Cerebellar nuclear complex (tissue), 1 donor: ENCODE measurements at places on chromosomes 11 and 22.

- no peak for DNase-seq
Observed at GRCh38 chr11:59222464-59223060, 9.8 kb upstream of the MPEG1 start.

DNA sequence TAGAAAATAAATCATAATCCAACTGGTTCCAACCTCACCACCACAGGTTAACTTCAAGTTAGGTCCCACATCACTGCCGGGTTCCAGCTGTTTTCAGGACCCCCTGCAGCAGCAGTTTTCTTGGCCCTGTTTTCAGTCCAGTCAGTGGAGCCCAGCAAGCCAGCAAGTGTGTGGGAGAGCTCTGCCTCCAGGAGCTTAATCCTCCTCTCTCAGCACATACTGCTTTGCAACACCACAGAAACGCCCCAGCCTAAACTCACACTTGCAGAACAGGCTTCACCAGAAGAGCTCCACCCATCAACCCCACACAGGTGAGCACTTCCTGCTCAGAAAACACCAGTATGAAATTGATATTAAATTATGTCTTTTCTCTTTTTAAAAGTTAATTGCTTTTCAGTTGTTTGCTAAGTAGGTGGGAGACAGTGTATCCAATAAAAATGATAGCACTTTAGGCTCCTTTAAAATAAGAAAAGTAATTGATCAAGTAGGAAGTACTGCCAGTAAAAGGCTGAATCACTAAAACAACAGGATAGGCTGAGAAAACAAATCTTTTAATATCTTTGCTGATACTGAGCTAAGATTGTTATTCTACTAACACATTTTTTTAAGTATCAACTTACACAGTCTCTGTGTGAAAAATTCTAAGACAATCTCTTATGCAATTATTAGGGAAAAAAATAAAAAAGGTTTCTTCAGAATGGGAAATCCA lies 81.5 kb upstream of the TP53AIP1 start:
- no peak for DNase-seq

DNA sequence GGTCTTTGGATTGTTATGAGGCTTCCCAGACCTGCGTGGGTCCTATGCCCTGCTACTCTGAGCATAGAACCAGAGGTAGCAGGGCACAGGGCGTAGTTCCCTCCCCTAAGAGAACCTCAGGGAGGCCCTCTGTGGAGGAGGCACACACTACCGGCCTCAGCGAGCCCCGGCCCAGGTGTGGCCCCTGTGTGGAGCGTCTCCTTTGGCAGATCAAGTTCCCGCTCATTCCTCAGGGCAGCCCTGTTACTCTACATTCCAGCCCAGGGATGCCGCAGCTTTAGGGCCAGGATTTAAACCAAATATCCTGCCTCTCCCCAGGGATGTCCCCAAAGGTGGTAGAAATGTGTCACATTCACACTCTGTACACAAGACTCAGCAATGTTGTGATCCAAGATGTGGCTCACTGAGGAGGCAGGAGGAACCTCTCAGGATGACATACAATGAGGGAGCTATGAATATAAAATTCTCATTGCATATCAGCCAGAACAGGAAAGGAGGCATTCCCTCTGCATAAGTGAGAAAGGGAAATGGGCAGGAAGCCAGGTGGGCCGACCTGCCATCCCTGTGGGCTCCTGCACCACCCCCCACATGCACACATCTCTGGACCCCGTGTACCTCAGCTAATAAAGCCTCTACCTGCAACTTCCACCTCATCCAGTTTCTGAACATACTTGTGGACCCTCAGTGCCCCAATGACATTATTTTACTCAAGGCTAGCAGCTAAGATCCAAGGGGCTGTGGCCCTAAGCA lies 131.9 kb upstream of the TEAD1 start:
- no peak for DNase-seq

- DNase-seq = peak; percentile 22
Observed at GRCh38 chr11:116881143-116881542, 43.7 kb upstream of the APOA1 start.

GRCh38 chr11:126892756-126893155 lies 107.8 kb downstream of the KIRREL3 start:
- no peak for DNase-seq

DNA sequence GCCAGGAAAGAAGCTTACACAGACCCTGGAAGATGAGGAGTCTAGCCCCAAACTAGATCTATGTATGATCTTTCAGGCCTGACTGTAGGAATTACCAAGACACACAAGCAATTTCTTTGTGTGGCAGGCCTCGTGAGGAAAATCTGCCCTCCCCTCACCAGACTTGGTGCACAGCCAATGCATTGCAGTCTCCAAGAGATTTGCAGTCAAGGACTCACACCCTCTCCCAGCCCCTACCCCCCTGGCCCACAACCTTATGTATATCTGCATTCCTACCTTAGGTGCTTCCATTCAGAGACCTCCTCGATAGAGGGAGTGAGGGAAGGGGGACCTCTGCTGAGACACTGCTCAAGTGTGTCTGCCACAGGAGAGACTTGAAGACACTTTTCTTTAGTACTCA lies 9.8 kb downstream of the OR8B12 start:
- DNase-seq = no peak

DNA sequence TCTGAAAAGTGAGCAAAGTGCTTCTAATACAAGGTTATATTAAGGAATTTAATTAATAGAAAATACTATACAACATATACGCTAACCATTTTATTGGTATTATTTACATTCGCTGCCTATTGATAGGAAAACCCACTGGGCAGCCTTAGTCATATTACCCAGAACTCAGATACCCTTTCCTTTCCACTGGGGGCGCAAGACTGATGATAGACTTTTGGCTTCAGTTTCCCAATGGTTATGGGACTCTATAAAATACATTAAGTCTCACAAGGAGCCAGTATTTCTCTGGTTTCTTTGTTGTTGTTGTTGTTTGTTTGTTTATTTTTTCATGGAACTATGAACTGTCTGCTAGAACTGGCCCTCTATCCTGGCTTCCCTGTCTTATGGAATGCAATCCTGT lies 471.1 kb upstream of the KIRREL3 start:
- DNase-seq = no peak

DNA sequence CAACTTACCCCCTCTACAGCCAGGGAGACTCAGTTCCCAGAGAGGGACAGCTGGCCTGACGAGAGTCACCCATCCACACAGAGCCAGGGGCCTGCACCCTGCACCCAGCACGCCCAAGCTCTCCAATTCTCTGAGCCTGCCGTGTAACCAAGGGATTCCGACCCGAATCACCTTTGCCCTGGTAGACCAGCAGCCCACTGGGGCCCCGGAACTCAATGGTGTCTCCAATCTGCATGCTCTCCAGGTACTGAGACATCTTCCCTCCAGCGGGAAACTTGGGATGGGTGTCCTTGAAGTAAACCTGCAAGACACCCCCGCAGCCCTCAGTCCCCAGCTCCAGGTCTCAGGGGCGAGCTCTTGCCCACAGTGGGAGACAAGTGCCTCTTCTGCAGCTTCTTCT lies 12.4 kb downstream of the ATP5MGL start:
- no peak for DNase-seq

DNA sequence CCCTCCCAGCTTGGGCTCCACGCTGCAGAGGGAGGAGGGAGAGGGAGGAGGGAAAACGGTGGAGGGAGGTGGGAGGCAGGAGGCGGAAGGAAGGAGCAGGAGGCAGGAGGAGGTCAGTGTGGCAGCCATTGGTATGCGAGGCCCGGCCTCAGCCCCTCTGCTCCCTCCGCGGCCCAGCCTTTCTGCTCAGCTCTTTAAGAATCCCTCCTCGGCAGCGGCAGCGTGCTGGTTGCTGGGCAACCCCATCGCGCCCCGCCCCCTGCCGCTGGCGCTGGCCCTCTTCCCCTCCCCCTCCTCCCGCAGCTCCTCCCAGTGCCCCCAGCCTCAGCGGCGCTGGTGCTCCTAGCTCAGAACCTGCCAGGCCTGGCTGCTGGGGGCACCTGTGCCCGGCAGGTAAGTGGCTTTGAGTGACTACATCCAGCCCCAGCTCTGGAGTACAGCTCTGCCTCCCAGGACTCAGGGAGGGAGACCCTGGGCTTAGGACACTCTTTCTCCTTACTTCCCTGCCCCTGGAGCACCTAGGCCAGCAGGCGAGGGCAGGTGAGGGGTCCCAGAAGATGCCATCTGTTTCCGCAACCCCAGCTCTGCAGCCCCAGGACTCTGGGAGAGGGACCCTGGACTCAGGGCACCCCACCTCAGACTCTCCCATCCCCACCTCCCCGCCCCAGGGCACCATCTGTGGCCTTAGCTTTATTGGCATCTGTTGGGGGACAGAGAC lies 7.2 kb upstream of the FLRT1 start:
- no peak for DNase-seq

DNA sequence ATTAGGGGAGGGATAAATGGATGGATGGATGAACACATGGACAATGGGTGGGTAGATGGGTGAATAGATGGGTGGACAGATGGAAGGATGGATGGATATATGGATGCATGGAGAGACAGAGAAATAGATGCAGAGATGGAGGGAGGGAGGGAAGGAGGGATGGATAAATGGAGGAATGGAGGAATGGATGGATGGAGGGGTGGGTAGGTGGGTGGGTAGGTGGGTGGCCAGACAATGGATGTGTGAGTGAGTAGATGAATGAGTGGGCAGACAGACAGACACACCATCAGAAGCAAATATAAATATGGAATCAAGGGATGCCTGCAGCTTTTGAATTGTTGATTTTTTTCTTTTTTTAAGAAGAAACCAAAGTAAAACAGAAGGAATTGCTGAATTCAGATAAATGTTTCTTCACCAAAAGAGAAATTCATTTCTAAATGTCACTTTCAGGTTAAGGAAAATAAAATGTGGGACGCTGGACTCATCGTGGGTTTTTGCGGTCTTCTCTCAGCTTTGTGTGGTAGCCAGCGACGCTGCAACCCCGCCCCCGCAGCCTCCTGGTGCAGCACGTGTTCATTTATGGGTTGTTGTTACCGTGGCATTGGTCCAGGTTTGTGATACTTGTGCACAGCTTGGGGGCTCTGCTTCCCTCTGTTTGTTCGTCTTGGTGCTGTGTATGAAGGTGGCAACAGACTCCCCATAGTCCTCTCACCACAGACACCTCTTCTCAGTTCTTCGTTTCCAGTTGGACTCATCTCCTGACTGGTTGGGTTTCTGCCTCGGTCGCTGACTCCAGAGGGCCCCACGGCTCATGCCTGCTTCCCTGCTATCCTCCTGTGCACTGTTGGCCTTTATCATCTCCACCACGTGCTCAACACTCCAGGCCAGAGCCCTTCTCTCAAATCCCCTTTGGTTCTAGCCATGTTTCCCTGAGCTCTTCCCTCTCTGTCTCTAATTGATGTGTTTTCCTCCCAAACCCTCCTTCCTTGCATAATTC lies 76.4 kb downstream of the CDKN1C start:
- DNase-seq = no peak

DNA sequence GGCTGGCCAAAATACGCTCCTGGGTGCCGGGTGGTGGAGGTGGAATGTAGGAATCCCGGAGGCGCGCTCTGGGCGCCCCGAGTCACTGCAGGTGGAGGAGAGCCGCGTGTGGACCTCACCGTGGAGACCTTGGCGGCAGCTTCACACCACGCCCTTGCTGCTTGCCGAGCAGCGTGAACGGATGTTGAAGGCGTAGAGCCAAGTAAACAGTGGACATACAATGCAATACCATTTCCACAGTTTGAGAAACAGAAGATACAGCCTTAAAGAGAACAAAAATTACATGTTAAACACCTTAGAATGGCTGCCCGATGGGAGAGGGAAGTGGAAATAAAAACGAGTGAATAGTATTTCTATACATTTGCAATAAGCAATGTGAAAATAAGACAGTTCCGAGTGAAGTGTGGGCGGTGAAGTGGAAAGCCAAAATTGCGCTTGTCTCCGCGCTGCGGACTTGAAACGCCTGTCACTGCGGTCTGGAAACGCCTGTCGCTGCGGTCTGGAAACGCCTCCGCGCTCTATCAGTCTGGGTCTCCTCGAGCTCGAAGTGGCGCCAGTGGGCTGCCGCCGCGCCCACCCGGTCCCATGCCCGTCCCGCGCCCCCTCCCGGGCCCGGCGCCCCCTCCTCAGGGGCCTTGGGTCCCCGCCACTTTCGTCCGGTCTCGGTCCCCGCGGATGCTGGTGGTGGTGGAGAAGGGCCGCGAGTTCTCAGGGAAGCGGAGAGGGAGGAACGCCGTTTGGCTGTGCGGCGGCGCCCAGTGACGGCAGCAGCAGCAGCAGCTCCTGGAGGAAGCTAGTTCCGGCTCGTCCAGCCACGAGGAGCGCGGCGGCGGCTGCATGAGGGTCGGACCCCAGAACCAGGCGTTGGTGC lies 1.6 kb downstream of the NCR3LG1 start:
- DNase-seq = peak; percentile 62

GRCh38 chr11:92423115-92424034 lies 198.8 kb downstream of the FAT3 start:
- no peak for DNase-seq

DNA sequence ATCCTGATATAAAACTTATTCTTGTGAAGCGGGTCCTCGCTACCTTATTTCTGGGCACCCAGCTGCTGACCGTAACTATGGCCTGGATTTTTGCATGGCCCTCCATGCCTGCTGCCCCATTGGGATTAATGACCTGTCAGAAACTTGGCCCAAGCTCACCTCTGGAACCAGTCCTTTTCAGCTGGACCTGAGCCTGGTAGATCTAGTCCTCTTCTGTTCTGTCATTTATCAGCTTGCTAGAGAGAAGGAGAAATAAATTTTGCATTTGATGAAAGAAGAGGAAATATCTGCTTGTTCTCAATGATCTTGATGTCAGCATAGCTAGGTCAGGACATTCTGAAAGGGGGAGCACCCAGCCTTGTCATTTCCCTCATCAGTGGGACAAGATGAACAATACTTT lies 387.8 kb upstream of the LARGE1 start:
- no peak for DNase-seq

DNA sequence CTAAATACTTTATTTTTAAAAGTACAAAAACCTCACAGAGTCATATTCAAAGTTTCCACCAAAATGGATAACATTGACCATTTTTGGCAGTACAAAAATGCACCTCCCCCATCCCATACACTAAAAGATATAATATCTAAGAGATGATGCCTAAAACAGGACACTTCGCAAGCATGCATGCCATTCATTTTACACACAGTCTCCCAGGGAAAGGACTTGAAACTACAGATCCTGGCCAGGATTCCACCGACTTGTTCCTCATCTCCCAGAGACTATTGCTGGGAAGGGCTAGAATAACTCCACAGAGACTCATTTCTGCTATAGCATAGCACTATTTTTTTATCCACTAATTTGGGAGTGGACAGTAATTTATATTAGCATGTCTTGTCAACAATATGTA lies 81.7 kb downstream of the MTNR1B start:
- DNase-seq = no peak

DNA sequence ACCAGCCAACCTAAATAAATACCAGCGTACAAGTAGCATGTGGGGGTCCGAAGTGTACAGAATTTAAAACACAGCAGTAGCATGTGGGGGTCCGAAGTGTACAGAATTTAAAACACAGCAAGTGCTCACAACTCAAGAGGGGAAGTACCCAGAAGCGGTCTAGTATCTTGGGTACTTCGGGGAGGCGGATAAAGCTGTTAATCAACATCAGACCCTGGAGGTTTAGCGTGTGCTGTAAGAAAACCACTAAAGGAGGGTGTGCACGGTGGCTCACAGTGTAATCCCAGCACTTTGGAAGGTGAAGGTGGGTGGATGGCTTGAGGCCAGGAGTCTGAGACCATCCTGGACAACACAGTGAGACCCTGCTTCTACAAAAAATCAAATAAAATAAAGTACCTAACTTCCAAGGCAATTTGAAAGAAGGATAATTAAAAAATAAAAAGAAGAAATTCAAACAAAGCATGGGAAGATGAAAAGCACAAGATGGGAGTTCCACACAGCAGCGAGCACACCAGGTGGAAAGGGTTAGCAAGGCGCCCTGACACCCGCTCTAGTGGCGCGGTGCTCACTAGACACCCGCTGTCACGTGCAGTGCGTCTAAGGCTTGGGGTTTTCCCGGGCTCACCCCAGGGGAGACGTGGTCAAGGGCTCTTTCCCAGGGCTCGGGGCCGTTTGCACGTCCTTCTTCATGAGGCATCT lies 35.0 kb upstream of the MOB2 start:
- DNase-seq = no peak
